CD8-positive, alpha-beta T cell (primary cell): ENCODE measurements at places on chromosomes 5 and 9. TPM values are rescaled to one million over a fixed set of nuclear protein-coding genes. Genes with fewer than 3 reads are reported as not detected.

Gene POLK
- total RNA-seq, result 6.9 TPM

DNA sequence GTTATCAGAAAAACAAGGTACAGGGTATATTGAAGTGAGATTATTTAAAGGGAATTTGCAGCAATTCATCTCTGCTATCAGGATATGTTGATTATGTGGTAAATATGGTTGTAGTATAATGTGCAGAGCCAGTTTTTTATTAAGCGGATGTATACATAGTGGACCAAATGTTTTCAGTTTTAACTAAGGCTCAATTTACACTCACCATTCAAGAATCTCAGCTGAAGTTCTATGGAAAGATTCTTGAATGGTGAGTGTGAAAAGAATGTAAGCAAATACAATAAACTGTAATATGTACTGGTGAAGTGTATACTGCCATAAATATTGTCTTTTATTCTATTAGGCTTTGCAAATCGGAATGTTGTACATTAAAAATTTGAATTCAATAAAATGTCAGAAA, 895.9 kb upstream of the CDH10 start:
- DNase-seq, result no peak

- DNase-seq, result no peak
These were observed 237.7 kb upstream of the KLF4 start for GRCh38 chr9:107727086-107727780.

GRCh38 chr9:125523681-125524080, 183.3 kb downstream of the MAPKAP1 start:
- DNase-seq, result no peak

Gene RELL2
- total RNA-seq, result 9.5 TPM

Gene FAM163B
- not detected for total RNA-seq

- DNase-seq, result no peak
These were observed 22.6 kb upstream of the TDRD7 start for GRCh38 chr9:97389249-97389648.

Gene PLAC8L1
- total RNA-seq, result not detected

- no peak for DNase-seq
These were observed 43.6 kb upstream of the SMIM32 start for GRCh38 chr5:136236479-136237083.
